ENCODE measurements at places on chromosomes 13 and 19.
A peak's percentile ranks its signal among the peaks of the same experiment; 100 is the strongest.

GRCh38 chr13:38166116-38166515, 183.5 kb upstream of the UFM1 start:
- DNase-seq = no peak

DNA sequence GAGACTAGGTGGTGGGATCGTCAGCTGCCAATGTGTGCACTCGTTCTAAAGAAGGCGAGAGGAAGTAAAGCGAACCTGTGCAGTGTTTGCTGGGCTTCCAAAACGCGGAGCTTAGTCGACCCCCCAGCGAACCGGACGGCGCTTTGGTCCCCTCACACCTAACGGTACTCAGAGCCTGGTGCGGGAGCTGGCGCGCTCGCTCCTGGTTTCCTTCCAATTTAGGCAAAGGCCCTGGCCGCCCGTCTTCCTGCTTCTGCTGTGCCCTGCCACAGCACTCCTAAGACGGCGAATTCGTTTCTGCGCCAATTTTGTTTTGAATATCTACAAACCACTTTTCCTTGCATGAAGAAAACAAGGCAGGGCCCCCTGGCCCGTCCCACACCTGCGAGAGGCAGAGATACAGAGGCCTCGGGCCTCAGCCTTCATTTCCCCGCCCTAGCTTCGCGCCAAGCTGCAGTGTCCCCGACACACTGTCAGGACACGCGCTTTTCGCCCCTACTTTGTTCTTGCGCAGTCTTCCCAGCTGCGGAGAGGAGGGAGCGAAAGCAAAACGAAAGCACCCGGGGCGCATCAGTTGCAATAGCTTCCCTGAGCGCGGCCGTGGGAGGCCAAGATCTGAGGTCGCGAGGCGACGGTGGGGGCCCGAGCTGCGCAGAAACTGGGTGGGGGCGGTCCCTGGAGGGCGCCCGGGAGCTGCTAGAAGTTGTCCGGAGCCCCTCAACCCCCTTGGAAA, 111.9 kb downstream of the KCNRG start:
- DNase-seq = peak; percentile 36

DNA sequence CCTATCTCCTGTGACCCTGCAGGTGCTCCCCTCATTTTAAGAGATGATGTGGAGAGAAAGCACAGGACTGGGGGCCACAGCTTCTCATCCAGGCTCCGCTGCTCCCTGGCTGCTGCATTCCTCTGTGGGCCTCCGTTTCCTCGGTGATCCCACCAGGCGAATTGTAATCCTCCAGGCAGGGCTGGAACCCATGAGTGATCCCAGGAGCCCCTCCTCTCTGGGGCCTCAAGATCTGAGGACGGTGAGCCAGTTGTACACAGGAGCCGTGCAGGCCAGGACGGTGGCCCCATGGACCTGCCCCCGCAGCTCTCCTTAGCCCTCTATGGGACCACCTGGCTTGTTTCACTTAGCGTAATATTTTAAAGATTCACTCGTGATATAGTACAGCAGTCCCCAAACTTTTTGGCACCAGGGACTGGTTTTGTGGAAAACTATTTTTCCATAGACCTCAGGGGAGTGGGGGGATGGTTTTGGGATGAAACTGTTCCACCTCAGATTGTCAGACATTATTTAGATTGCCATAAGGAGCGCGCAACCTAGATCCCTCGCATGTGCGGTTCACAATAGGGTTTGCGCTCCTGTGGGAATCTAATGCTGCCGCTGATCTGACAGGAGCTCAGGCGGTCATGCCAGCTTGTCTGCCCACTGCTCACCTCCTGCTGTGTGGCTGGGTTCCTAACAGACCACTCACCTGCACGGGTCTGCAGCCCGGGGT, 5.6 kb downstream of the FFAR3 start:
- DNase-seq = no peak

DNA sequence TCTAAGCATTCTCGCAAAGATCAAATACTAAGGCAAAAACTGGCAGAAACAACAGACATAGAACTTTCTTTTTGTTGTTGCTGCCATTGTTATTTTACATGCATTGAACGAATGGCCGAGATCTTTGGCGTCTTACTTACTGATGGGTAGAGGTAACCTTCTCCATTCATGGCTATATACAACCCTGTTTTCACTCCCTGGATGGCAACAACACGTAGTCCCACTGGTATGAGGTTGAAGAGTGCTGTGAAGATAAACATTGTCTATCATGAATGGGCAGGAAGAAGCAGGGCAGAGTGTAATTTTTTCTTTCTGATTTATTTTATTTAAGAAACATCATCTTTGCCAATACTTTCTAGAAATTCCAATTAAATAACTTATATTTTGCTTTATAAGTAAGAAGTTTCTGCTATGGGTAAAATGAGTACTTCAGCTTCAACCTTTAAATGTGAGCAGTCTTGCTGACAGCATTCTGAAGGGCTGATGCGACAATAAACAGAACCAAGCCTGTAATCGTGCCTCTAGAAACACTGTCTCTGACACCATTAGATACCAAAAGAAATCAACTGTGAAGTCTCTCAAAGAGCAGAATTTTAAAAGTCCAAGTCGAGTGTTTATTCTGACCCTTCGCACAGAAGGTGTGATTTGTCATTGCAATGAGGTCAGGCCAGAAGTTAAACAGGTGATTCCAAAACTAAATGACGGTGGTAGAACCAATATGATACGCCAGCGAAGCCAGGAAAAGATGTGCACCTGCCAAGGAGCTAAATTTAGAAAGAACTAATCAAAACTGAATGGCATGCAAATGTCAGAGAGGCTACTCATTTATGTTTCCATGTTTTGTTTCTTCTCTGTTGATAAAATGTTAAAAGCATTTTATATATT, 416.4 kb downstream of the ITGBL1 start:
- no peak for DNase-seq

DNA sequence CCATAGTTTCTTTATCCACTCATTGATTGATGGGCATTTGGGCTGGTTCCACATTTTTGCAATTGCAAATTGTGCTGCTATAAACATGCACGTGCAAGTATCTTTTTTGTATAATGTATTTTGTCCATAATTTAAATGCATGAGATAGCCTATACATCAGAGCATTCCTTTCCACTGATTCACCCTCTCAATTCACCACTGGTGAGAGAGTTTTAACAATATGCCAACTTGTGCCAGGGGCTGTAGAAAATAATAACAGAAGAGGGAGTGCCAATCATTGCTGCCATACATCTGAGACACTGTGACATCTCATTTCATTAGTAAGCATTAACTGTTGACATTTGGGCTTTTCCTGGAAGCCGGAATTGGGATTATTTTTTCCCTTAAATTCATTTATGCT, 125.1 kb downstream of the RAP2A start:
- DNase-seq = no peak

DNA sequence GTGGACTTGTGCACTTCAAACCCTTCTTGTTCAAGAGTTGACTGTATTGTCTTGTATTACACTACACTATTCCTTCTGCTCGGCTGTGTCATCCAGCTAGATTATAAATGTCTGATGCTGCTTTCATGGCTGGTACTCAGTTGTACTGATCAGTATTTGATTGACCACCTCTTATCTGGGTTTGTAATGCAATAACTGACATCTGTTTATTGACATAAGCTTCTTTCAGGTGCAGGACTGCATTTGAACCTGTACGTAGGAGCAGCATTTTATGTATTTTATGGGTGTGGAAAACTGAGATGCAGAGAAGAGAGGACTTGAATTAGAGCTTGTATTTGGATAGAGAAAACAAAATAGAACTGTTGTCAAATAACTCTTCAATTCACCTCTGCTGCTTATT, 309.2 kb downstream of the FGF9 start:
- DNase-seq = no peak

DNA sequence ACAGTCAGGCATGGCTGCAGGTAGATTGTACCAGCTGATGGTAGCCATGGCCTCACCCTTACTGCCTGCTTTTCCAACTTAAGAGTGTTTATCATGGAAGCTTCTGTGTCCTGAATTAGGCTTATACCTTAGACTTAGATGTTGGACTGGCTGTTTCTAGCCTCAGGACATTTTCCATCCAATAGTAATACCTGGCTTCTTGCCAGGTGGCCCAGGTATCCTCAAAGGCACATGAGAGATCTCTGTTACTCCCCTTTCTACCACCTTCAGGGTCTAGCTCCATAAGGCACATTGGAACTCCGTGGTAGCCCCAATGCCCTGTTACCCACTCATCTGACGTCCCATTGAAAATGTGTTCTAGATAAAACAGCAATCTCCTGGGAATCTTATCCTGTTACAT, 407.5 kb downstream of the SPRY2 start:
- no peak for DNase-seq

GRCh38 chr13:97198753-97199152, 23.4 kb upstream of the MBNL2 start:
- no peak for DNase-seq

- no peak for DNase-seq
These were observed 60.6 kb upstream of the C13orf46 start for GRCh38 chr13:114034481-114034891.

GRCh38 chr13:94080527-94080926, 399.0 kb downstream of the DCT start:
- no peak for DNase-seq

DNA sequence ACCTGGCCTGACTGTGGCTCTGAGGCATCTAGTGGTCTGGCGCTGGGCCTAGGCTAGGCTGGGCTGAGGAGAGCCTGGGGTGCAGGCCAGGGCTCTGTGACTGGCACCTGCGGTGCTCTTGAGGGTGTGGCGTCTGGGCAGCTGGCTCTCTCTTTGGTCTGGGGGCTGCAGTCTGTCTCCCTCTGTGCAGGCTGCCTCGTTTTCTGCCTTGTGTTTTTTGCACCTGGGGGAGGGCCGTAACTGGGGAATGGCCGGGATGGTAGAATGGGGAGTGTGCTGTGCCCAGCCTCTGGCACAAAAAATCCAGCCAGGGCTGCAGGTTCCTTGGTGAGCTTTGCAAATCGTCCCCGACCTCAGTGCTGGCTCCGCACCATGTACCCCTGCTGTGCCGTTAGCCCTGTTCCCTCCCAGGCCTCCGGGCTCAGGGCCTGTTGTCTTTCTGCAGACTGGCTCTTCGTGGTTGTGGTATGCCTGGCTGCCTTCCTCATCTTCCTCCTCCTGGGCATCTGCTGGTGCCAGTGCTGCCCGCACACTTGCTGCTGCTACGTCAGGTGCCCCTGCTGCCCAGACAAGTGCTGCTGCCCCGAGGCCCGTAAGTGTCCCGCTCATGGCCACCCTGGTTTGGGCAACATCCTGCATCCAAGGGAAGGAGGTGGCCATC, 6.5 kb upstream of the USF2 start:
- no peak for DNase-seq

GRCh38 chr13:57874530-57874929, 243.0 kb downstream of the PCDH17 start:
- DNase-seq = no peak

- DNase-seq = no peak
These were observed 25.2 kb downstream of the MCF2L start for GRCh38 chr13:112994084-112994780.

DNA sequence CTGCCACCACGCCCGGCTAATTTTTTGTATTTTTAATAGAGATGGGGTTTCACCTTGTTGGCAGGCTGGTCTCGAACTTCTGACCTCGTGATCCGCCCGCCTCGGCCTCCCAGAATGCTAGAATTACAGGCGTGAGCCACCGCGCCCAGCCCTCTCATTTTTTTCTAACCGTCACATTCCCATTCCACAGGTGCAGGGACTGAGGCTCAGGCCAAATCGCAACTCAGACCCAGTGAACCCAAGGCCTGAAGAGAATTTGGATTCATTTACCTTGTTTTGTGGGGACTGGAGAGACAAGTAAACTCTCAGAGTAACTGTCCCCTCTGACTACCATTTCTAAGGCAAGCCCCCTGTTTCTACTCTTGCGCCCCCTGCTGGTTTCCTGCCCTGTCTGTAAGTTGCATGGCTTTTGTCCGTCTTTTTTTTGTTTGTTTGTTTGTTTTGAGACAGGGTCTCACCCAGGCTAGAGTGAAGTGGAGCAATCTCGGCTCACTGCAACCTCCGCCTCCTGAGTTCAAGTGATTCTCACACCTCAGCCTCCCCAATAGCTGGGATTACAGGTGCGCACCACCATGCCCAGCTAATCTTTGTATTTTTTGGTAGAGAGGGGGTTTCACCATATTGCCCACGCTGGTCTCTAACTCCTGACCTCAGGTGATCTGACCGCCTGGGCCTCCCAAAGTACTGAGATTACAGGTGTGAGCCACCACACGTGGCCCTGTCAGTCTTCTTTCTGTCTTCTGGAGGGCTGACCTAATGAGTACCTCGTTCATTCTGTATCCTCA, 2.3 kb upstream of the STRN4 start:
- peak; percentile 67 for DNase-seq

DNA sequence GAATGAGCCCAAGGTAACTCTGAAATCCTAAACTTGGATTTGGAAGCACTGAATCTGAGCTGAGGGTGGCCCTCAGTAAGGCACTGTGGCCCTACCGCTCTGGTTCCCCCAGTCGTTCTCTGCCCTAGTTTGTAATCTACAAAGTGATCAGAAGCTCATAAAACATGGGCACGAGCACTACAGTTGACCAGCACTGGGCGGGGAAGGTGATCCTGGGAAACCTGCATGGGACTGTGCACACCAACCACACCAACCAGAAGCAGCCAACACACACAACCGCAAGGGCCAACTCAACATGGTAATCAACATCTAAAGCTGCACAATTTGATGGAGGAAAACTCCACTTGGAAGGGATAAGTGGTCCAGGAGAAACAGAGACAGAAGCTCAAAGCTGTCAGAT, 22.9 kb downstream of the SLC7A1 start:
- no peak for DNase-seq

DNA sequence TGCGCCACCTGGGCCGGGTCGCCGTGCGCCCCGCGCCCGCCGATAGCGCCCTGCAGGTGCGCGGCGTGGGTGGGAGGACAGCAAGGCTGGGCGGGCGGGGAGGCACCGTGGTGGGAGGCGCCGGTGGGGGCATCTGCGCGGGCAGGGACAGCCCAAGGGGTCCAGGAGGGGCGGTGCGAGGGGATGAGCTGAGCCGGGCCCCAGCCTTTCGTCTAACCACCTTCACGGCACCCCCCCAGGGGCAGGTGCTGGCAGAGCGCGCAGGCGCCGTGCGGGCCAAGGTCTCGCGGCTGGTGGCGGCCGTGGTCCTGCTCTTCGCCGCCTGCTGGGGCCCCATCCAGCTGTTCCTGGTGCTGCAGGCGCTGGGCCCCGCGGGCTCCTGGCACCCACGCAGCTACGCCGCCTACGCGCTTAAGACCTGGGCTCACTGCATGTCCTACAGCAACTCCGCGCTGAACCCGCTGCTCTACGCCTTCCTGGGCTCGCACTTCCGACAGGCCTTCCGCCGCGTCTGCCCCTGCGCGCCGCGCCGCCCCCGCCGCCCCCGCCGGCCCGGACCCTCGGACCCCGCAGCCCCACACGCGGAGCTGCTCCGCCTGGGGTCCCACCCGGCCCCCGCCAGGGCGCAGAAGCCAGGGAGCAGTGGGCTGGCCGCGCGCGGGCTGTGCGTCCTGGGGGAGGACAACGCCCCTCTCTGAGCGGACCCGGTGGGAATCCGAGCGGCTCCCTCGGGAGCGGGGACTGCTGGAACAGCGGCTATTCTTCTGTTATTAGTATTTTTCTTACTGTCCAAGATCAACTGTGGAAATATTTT, 3.1 kb downstream of the KISS1R start:
- DNase-seq = no peak

GRCh38 chr13:25503856-25504255, 132.1 kb downstream of the ATP8A2 start:
- no peak for DNase-seq

GRCh38 chr13:37148501-37148900, 43.0 kb upstream of the CSNK1A1L start:
- no peak for DNase-seq

GRCh38 chr13:91724591-91724990, 326.2 kb downstream of the GPC5 start:
- DNase-seq = no peak

GRCh38 chr19:41696402-41697197, 8.5 kb upstream of the CEACAM7 start:
- DNase-seq = no peak

- peak; percentile 34 for DNase-seq
These were observed 30.0 kb upstream of the TPT1 start for GRCh38 chr13:45370922-45371406.

Data from activated gamma-delta T cell treated with anti-CD3 and anti-CD28 coated beads, Interleukin-2, amount 50 U/mL, for 16 hours (primary cell).